ENCODE measurements at places on chromosomes 7 and 10. TPM values are rescaled to one million over a fixed set of nuclear protein-coding genes. Genes with fewer than 3 reads are reported as not detected.

GRCh38 chr7:43868181-43868580 lies 1.1 kb downstream of the MRPS24 start:
- peak; percentile 43 for DNase-seq

The DGKB gene
- 0.02 TPM for polyA plus RNA-seq

DNA sequence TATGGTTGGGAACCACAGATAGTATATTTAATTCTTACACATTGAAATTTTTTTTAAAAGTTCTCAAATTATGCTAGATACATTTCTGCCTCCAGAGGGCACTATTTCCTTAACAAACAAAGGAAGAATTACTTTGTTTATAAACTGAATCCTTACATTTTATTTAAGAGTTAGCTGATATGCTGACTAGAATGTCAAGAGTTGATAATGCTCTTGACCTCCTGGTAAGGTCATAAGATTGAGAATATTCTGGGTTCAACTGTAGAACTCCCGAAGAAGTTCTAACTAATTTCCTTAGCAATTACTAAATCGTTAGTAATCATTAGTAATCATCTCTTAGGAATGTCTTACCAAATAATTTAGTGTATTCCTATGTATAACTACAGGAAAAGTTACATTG lies 95.3 kb upstream of the CYP26C1 start:
- DNase-seq, result no peak

The SND1 gene
- polyA plus RNA-seq, result 68.5 TPM

DNA sequence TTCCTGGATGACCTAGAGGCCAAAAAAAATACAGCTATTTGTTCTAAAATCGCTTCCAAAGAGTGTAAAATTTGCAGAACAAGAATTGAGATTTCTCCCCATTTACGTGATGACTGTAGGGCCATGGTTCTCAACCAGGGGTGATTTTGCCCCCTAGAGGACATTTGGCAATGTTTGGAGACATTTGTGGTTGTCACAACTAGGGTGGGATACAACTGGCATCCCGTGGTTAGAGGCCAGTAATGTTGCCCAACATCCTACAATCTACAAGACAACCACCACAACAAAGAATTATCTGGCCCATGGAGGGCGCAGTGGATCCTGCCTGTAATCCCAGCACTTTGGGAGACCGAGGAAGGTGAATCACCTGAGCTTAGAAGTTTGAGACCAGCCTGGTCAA lies 22.8 kb upstream of the MALSU1 start:
- DNase-seq, result no peak

- no peak for DNase-seq
These were observed 80.1 kb upstream of the PRSS1 start for GRCh38 chr7:142669074-142669654.

The FKBP14 gene
- polyA plus RNA-seq, result 1.2 TPM

DNA sequence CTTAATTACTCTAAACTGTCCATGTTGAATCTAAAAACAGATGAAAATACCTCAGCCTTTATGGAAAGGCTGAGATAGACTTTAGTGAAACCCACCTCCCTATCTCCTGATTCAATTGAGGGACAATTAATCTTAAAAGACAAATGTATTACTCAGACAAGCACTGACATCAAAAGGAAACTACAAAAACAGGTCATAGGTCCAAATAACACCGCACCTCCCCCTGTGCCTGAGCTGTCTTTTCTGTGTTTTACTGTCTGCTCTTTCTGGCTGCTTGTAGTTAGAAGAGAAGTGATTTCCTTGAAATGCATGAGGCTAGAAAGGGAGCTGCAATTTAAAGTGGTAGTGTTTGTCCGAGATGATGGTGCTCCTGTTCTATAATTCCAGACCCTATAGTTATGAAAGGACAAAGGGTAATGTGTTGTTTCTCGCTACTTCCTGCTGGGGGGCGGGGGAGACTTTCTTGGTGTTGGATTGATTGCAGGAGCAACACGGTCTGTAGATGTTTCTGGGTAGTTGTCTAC lies 16.0 kb downstream of the AKR1C8 start:
- no peak for DNase-seq

- DNase-seq, result peak; percentile 77
These were observed 45.2 kb upstream of the MSMB start for GRCh38 chr10:46091080-46091827.

DNA sequence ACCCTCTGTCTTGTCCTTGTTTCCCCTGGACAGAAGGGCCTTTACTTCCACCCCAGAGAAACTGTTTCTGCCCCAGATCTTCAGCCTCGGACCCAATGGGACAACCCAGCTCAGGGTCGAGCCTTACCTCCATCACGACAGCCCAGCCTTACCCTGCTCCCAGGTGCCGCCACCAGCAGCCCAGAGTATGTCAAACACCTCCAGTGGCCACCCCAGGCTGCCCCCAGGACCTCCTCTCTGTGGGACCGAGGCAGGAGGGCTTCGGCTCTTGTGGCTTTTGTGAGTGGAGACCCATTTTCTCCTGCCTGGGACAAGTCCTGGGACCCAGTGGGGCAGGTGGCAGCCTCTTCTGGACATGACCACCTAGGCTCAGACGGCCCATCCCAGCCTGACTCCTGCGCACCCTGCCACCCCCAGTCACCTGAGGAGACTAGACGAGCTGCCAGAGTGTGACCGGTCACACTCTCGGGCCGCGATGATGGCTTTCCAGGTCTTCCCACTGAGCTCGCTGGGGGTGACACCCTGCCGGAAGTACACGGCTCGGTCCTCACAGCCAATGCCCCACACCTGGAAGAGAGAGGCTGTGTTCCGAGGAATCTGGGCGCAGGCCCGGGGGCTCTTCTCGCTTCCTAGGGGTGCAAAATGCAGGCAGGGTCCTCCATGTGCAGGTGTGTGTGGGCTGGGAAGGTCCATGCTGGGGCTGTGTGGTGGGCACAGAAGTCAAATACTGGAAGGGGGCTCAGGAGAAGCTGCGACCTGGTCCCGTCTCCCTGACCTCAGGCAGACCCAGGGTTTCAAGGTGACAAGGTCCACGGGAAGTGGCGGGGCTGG lies 15.5 kb downstream of the TECPR1 start:
- DNase-seq, result no peak

- DNase-seq, result no peak
These were observed 90.5 kb upstream of the PHYHIPL start for GRCh38 chr10:59085711-59086502.

The HOXA4 gene
- polyA plus RNA-seq, result 3.6 TPM

The RADIL gene
- polyA plus RNA-seq, result 0.63 TPM

DNA sequence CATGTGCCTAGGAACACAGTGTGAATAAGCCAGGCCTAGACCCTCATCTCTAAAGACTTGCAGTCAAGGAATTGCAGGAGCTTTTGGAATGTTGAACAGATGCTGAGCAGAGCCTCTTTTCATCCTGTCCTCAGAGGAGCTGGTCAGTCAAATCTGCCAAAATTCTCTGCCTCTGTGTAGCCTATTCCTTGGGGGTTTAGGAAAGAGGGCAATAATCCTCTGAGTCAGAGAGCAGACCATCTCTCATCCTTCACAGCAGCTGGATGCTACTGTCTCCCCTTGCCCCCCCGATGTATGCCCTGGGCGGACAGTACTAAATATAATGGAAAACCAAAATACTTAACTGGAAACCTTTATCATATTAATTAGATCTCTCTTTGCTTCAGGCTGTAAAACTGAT lies 52.6 kb downstream of the BICC1 start:
- no peak for DNase-seq

The EGR2 gene
- polyA plus RNA-seq, result 3.1 TPM

DNA sequence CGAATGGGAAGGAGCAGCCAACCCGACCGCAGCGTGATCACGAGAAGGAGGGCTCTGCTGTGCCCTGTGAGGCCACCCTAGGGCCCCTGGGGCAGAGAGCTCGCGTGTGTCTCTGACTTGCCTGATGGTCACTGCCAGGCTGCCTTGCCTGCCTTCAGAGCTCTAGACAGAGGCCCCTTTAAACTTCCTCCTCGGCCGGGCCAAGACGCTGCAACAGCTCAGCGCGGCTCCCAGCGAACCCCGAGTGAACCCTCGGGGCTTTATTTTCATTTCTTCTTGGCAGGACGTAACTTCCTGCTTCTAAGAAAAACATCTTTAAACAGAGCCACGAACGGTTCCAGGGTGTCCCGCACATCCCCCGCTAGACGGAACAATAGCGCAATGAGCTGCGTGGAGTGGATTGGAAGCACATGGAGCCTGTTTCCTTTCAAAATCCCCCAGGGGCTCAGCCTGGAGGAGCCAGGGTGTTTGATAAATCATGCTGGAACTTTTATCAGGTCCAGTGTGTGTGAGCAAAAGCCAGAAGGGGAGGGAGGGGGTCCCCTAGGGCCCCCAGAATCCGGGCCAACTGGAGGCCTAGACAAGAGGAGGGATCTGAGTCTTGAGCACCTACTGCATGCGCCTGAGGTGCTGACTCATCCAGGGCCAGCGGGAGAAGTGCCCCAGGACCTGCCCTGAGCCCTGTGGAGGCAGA lies 134.1 kb upstream of the GDF10 start:
- peak; percentile 87 for DNase-seq

GRCh38 chr7:16975712-16976111 lies 93.9 kb upstream of the AGR3 start:
- no peak for DNase-seq
